ENCODE measurements at places on chromosomes 2 and 18.

DNA sequence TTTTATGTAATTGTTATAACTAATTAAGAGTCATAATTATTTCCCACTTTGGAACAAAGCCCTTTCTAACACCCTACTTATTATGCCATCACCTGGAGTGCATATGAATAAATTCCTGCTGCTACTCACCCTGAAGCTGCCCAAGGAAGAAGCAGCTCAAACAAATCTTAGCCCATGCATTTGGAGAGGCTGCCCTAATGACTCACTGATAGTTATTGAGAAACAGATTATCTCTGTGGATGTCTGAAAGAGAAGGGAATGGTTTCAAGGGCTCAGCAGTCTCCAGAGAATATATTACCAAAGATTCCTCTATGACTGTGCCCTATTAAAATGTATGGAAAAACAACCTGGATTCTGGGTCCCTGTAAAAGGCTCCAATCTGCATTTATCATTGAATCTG, 81.0 kb downstream of the GPR39 start:
- DNase-seq: no peak

- no peak for DNase-seq
Measured at GRCh38 chr2:111171337-111171930, 50.7 kb downstream of the BCL2L11 start.

DNA sequence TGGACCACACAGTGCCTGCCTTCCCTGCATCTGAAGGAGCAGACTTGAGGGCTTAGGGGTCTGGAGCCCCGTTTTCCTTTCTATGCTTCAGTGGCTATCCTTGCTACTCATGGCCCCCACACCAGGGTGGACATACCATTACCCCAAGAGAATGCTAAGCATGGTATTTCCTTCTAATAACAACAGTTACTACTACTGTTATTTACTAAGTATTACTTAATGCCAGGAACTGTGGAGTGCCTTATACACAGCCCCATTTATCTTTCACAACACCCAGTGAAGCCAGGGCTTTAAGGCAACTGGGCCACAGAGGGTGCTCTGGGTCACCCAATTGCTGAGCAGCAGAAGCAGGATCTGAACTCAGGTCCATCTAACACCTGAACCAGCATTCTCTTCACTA, 5.8 kb upstream of the PAX8 start:
- DNase-seq: no peak

DNA sequence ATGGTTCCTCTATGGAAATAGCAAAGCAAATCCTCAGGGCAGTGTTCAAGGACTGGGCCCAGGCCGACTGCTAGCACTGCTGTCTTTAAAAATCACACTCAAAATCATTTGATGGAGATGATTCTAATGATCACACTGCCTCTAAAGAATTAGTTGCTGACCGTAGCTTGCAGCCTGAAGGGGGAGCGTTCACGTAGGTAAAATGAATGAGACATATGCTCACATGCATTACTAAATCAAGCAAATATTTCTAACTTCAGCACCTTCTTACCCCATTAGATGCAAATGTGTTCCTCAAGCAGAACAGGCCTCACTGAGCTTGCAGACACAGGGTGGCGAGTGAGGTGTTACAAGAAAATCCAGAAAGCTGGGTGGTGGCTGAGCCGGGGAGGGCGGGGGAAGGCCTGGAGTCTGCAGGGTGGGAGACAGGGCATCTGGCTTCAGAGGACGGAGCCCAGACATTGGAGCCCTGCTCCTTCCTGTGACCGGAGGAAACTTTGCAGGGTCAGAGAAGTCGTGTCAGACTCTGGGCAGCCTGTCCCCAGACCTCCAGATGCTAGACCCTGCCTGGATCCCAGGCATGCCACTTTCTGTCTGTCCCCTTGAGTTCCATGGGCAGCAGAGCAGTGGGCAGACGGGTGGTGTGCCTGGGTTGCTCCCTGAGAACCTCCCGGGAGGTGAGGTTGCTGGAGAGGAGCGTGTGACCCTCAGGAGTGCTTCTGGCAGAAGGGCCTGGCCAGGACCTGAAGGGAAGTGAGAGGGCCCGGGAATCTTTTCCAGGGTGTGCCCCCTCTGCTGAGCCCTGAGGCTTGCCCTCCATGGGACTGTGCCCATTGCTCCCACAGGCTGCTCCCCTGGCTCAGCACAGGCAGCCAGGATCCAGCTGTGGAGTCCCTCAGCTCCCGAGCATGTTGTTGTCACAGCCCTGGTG, 7.1 kb upstream of the NPPC start:
- no peak for DNase-seq

- no peak for DNase-seq
Measured at GRCh38 chr2:191266201-191266600, 21.0 kb downstream of the MYO1B start.

GRCh38 chr18:26549263-26550094, 1.1 kb upstream of the KCTD1 start:
- peak; percentile 69 for DNase-seq

- no peak for DNase-seq
Measured at GRCh38 chr18:36700955-36701354, 127.8 kb downstream of the TPGS2 start.

DNA sequence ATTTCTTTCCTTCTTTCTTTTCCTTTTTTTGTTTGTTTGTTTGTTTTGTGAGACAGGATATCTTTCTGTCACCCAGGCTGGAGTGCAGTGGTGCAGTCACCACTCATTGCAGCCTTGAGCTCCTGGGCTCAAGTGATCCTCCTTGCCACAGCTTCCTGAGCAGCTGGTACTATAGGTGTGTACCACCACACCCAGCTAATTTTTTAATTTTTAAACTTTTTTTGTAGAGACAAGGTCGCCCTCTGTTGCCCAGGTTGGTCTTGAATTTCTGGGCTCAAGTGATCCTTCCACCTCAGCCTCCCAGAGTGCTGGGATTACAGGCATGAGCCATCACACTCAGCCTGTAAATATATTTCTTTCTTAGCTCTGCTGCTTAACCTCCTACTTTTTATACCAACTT, 83.4 kb upstream of the CYP20A1 start:
- no peak for DNase-seq

DNA sequence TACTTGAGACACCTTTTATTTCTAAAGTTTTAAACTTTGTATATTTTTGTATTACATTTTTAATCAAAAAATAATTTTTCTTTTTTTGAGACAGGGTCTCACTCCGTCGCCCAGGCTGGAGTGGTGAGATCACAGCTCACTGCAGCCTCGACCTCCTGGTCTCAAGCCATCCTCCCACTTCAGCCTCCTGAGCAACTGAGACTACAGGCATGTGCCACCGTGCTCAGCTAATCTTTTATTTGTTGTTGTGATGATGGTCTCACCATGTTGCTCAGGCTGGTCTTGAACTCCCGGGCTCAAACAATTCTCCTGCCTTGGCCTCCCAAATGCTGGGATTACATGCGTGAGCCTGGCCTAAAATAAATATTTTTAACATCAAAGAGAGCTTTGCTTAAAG, 218.7 kb upstream of the SH3BP4 start:
- DNase-seq: no peak

- DNase-seq: no peak
Measured at GRCh38 chr2:232533944-232534710, 5.4 kb upstream of the CHRNG start.

- DNase-seq: no peak
Measured at GRCh38 chr2:178913049-178913441, 105.8 kb upstream of the TTN start.

All from left hindlimb (tissue), 1 donor.